Stimulated activated CD8-positive, alpha-beta memory T cell treated with anti-CD3 and anti-CD28 coated beads, Interleukin-4, amount 100 ng/mL, for 24 hours (primary cell): ENCODE measurements at places on chromosomes 4 and X.

- DNase-seq = no peak
Observed at GRCh38 chrX:44162964-44163475, 180.5 kb downstream of the EFHC2 start.

GRCh38 chrX:47573341-47574075 lies 8.7 kb upstream of the TIMP1 start:
- DNase-seq = no peak

DNA sequence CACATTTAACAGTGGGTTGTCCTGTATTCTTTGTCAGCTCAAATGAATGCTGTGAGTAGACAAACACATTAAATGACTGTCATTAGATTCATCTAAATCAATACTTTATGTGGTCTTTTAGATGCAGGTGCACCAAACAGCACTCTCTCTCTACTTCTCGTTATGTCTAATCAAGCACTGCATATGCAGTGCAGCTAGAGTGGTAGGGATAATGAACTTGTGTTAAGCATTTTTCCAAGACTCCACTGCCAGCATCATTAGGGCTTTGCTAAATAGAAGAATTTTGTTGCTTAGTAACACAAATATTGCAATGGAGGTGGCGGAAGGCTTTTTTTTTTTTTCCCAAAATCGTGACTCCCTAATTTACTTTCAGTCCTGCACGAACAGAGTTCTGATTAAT lies 447.0 kb upstream of the GALNT7 start:
- DNase-seq = no peak

GRCh38 chr4:139453041-139453370 lies 915 bp upstream of the RAB33B start:
- DNase-seq = no peak

- DNase-seq = no peak
Observed at GRCh38 chr4:142660728-142661127, 185.4 kb downstream of the INPP4B start.

- DNase-seq = no peak
Observed at GRCh38 chr4:68342134-68342533, 7.8 kb downstream of the YTHDC1 start.

- no peak for DNase-seq
Observed at GRCh38 chr4:76373919-76374552, 46.9 kb downstream of the CCDC158 start.

DNA sequence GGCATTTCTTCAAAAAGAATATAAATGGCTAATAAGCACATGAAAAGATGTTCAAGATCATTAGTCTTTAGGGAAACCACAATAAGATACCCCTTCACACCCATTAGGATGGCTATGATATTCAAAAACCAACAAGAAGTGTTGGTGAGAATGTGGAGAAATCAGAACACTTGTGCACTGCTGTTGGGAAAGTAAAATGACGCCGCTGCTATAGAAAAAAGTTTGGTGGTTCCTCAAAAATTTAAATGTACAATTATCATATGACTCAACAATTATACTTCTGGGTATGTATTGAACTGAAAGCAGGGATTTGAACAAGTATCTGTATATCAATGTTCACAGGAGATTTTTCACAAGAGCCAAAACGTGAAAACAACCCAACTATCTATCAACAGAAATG lies 29.4 kb upstream of the NEUROG2 start:
- no peak for DNase-seq

GRCh38 chr4:54093324-54094240 lies 6.4 kb upstream of the GSX2 start:
- DNase-seq = no peak

- DNase-seq = no peak
Observed at GRCh38 chr4:2446656-2447564, 22.0 kb upstream of the RNF4 start.
